ENCODE measurements at places on chromosomes 5 and 9.

- DNase-seq, result no peak
Observed at GRCh38 chr5:176771102-176771845, 39.1 kb upstream of the UNC5A start.

- DNase-seq, result no peak
Observed at GRCh38 chr9:105969636-105970035, 275.3 kb downstream of the TMEM38B start.

DNA sequence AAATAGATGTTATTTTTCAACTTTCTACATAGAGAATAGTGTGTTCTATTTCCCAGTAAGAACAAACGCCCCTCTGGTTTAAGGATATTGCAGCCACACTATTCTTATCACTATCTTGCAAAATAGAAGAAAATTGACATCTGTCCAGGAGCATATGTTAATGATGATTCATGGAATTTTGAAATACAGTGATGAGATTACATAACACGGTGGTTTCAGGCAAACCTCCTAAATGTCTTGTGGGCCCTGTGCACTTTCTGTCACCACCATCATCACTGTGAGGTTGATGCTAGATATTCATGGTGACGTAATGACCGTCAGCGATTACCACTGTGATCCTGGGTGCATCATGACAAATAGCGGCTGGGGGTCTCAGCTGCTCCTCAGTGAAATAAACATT, 48.1 kb downstream of the CFAP90 start:
- DNase-seq, result no peak

- no peak for DNase-seq
Observed at GRCh38 chr5:6427694-6428093, 21.0 kb upstream of the UBE2QL1 start.

DNA sequence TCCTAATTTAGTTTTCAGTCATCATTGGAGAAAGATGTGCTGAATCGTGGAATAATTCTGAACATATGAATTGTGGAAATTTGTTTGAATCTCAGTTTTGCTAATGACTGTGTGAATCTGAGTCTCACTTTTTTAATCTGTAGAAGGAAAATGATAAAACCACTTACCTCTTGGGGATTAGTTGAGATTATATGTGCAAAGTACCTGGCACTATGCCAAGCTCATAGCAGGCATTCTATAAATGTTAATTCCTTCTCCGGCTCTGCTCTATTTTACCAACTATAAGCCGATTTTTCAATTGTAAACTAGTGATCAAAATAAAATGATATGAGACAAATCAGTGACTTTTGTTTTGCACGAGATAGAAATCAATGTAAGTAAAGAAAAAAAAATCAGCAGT, 290.8 kb downstream of the TRPM3 start:
- DNase-seq, result no peak

GRCh38 chr5:114174837-114175236, 187.0 kb upstream of the KCNN2 start:
- DNase-seq, result no peak

- no peak for DNase-seq
Observed at GRCh38 chr5:75961818-75962217, 121.4 kb upstream of the SV2C start.

GRCh38 chr9:115395511-115396021, 277.6 kb upstream of the TNC start:
- DNase-seq, result no peak

- DNase-seq, result no peak
Observed at GRCh38 chr9:110048976-110049698, 158.8 kb downstream of the C9orf152 start.

DNA sequence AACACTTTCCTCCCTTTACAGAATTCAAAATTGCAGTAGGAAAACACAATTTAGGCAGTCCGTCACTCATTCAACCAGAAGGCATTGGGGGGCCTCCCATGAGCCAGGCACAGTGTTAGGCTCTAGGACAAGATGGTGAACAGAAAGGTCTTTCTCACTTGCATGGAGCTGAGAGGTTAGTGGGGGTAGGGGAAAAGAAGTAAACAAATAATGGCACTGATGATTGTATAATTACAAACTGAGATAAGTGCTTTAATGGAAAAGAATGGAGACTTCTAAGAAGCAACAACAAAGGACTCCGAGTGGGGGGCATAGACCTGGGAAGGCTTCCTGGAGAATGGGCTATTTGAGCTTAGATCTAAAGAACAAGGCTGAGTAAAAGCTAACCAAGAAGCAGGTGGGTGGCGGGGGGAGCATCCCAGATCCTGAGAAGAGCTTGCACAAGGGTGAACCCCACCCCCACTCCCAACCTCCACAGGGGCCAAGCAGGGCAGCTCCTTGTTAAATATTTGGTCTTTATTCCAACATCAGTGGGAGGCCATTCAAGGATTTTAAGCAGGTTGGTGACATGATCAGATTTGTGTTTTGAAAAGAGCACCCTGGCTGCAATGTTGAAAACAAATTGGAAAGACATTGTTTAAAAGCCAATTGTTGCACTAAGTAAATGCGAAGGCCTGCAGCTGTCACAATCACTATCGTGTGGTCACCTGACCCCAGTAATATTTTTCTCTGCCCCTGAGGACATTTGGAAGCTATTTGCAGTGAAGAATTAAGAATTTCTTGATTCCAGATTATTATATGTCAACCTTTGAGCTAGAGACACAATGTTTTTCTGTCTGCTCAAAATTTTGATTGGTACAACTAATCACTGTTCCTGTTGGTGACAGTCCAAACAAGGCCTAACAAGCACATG, 73.9 kb upstream of the EFNA5 start:
- DNase-seq, result no peak

DNA sequence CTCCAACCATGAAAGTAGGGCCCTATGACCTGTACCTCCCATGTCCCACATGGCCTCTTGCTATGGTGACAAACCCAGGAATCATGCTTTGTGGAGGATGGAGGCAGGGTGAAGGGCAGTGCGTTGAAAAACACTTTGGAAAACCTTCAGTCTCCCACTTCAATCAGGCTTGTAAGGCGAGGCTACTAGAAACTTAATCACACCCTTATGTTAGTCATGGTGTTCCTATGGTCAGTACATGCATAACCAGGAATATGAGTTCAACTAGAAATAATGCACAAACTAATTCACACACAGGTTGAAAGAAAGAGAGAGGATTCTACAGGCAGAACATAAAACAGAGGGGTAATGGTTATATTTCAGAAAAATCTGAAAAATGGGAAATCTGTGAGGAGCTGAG, 601.1 kb downstream of the KCTD16 start:
- DNase-seq, result no peak

DNA sequence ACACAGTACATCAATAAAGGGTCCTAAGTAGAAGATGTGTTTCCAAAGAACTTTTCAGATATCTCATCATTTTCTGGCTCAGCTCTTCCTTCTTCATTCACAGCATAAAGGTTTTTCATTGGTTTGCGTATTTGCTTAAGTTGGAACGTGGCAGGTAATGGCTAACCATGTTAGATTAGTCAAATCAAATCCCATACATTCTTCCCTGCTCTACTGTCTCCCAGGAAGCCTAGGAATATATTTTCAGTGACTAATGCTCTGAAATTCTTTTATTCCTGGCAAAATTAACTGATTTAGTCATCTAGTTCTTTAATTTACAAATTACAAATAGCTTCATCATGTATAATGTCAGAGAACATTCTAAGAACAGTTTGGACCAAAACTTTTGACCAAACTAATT, 99.6 kb upstream of the TMEM161B start:
- DNase-seq, result no peak

DNA sequence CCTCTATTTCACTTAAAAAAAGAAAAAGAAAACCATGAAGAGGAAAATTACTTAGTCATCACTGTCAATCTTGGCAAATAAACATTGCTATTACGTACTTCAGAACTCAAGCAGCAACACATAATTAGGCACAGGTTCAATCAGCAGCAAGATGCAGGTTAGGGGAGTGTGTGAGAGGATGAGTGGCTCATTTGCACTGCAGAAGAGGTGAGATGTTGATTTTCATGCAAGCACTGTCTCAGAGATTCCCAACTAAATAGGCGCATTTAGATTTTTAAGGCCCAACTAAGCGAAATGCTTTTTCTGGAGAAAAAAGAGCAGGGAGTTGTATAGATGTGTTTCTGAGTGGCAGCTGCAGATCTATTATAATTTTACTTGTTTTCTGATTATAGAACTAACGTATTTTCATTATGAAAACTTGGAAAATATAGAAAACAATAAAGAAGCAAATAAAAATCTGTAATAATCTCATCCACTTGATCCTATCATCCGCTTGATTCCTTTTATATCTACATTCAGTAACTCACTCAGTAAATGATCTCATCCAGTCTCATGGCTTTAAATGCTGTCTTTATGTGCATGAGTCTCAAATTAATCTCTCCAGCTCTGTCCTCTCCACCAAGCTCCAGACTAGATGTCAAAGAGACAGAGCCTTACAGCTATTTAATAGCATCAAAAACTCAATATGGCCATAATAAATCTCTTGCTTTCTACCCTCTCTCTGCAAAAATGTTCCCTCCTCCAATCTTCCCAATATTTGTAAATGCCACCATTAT, 162.5 kb downstream of the ZNF462 start:
- no peak for DNase-seq

GRCh38 chr5:39005566-39006232, 68.5 kb downstream of the RICTOR start:
- no peak for DNase-seq

DNA sequence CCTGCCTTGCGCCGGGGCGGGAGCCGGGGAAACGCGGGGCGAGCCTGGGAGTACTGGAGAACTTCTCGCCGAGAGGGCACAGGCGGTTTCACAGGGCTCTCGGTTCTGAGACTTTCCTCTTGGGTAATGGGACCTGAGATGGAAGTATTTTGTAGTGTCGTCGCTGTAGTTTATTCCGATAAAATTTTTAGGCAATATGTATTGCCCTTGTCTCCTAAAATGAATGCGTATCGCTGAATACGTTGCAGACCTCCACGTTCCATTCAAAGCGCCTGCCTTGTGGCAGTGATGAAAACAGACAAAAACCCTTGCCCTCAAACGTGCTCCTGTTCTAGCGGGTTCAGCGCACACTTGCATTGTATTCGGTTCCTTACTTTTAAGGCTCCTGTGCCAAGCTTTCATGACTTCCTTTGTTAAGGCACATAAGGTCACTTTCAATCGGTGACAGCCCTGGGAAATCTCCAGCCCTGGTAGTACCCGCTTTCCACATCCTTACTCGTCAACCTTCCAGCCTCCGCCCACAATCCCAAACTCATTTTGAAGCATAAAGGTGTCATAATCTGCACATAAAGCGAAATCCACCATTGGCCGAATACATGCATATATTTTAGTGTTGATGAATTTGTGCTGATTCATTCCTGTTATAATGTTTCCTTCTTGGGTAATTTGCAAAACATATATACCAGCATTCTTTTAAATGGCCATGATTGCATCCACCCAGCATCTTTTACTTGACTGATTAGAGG, 694 bp downstream of the RMI1 start:
- DNase-seq, result no peak

- peak; percentile 37 for DNase-seq
Observed at GRCh38 chr5:53027913-53028312, 38.8 kb downstream of the ITGA2 start.

DNA sequence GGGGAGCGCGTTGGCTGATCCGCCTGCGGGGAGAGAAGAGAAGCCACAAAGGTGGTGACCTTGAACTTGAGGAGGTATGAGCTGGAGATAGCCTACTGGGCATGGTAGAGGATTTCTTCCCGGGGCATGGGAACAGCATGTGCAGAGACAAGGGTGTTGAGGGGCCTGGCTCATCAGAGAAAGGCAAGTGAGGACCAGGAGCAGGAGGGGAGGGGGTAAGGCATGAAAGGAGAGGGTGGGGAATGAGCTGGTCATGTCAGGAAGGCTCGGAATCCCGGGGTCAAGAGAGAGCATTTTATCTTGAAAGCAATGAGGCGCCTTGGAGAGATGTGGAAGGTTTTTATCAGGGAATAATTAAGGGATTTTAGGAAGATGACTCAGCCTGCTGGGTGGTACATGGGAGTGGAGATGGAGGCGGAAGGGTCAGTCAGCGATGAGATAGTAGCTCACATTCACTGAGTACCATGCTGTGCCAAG, 121.1 kb downstream of the LHX2 start:
- no peak for DNase-seq

DNA sequence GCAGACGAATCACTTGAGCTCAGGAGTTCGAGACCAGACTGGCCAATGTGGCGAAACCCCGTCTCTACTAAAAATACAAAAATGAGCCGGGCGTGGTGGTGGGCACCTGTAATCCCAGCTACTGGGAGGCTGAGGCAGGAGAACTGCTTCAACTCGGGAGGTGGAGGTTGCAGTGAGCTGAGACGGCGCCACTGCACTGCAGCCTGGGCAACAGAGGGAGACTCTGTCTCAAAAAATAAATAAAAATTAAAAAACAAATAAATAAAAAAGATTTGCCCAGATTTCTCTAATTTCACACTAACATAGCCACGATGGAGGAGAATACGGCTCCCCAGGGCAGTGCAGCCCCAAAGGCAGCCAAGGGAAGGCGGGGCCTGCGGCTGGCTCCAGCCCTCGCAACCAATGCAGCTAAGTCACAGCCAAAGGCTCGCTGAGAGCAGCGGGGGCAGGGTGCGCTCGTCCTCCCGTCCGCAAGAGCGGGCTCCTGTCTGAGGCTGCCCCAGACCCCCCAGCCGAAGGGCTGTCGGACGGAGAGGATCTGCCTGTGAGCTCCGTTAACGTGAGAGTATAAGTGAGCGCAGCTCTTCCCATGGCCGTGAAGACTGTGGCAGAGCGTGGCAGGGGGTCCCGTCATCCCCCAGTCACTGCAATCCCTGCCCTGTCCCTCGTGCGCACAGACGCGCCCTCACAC, 43.5 kb downstream of the SLC12A7 start:
- DNase-seq, result no peak

- DNase-seq, result no peak
Observed at GRCh38 chr5:116922532-116922931, 347.9 kb upstream of the SEMA6A start.

GRCh38 chr5:141788296-141788970, 89.8 kb downstream of the PCDH1 start:
- no peak for DNase-seq

DNA sequence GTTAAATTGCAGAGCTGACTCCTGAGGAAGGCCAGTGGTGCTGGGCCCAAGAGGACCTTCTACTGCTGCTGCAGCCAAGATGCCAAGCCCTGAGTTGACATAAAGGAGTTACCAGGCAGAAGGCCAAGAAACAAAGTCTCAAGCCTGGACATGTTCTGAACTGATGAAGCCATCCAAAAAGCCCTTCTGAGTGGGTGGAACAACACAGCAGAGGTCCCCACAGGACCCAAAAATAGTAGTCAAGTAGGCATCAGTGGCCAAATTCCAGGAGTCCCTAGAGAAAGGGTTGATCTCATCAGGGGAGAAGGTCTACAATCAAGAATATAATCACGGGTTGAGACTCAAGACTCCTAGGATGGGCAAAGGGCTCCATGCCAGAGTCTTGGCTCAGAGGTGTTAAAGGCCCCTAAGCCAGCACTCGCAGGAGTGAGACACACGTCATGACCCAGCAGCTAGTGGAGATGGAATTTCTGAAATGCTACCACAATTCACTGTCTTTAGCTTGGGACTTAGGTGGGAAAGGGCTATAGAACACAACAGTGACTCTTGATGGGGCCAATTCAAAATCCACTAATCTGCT, 119.7 kb downstream of the FANCC start:
- no peak for DNase-seq

Measured in kidney epithelial cell (primary cell).